ENCODE measurements at places on chromosomes 11 and 22. TPM values are rescaled to one million over a fixed set of nuclear protein-coding genes. Genes with fewer than 3 reads are reported as not detected.

The FOLR3 gene
- 5.1 TPM for total RNA-seq

The TRMU gene
- total RNA-seq, result 42.3 TPM

The PGR gene
- 8.8 TPM for total RNA-seq

DNA sequence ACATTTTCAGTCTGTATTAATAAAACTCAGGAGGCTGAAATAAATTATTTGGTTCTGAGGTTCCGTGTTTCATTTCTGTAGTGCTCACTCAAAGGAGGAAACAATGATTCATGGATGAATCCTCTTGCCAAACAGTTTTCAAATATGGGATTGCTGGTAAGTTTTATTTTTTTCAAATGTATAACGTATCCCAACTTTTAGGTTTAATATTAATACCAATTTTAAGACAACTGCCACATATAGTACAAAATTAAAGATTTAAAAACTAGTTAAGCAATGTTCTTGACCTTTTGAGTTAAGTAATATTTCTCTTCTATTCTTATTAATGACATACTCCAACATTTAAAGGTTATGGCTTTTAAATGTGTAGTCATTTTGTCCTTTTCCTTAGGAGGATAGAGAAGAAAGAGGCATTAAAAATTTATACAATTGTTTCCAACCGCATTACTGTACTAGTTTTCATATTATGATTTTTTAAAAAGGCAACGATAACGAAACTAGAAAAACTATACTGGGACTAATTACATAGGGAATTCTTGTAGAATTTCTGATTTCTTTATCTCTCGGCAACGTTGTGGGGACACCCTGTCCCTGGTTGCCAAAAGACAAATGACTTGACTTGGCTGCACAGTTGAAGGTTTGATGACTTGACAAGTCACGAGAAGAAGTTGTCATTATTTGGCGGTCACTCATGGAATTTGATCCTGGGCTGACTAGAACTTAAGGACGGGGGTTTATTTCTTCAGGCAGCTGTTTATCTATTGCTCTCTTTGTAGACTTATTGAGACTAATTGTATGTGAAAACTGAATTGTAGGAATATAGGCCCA lies 69.1 kb upstream of the ADSL start:
- peak overlapping the region; percentile 50 for H3K27ac ChIP-seq
- DNase-seq, result peak; percentile 62
- peaks cover 17% of the 10 kb centered on the region for H3K4me1 ChIP-seq
- H3K4me3 ChIP-seq, result no peak overlapping the region
- no peaks in the 10 kb centered on the region for H3K36me3 ChIP-seq
- H3K27me3 ChIP-seq, result no peaks in the 10 kb centered on the region

GRCh38 chr22:35089139-35089538 lies 23.2 kb downstream of the ISX start:
- no peaks in the 10 kb centered on the region for H3K4me1 ChIP-seq
- DNase-seq, result no peak
- H3K4me3 ChIP-seq, result no peak overlapping the region
- H3K27me3 ChIP-seq, result no peaks in the 10 kb centered on the region
- no peaks in the 10 kb centered on the region for H3K36me3 ChIP-seq

- no peak overlapping the region for H3K27ac ChIP-seq
- peaks cover 5% of the 10 kb centered on the region for H3K4me1 ChIP-seq
- no peaks in the 10 kb centered on the region for H3K27me3 ChIP-seq
- no peak overlapping the region for H3K4me3 ChIP-seq
- DNase-seq, result no peak
- H3K36me3 ChIP-seq, result no peaks in the 10 kb centered on the region
Observed at GRCh38 chr22:41521126-41521525, 23.1 kb downstream of the POLR3H start.

DNA sequence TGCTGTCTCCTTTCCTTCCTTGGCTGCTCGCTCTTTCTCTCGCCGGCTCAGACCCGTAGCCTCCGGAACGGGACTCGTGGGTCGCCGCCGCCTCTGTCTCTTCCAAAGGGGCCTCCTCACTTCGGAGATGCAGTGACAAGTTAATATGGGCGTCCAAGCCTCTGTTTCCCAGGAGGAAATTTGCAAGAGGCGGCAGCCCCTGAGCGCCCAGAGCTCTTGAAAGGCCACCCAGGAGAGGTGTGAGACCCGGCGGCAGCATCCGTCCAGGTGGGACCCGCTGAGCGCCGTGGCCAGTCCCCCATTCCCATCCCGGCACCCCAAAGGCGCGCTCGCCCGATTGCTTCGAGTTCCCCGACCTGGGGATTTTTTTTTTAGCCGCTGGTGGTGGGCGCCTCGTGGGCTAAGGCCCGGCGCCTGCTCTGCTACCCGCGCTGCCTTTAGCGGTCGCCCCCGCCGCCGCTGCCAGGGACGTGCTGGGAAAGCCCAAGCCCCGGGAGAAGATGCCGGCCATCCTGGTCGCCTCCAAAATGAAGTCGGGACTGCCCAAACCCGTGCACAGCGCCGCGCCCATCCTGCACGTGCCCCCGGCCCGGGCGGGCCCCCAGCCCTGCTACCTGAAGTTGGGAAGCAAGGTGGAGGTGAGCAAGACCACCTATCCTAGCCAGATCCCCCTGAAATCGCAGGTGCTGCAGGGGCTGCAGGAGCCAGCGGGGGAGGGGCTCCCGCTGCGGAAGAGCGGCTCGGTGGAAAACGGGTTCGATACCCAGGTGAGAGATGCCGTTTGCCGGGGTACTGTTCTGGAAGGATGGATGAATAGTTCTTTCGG lies 772 bp downstream of the NAV2 start:
- H3K27ac ChIP-seq, result peak overlapping the region; percentile 72
- DNase-seq, result peak; percentile 26
- peak overlapping the region; percentile 59 for H3K4me3 ChIP-seq

DNA sequence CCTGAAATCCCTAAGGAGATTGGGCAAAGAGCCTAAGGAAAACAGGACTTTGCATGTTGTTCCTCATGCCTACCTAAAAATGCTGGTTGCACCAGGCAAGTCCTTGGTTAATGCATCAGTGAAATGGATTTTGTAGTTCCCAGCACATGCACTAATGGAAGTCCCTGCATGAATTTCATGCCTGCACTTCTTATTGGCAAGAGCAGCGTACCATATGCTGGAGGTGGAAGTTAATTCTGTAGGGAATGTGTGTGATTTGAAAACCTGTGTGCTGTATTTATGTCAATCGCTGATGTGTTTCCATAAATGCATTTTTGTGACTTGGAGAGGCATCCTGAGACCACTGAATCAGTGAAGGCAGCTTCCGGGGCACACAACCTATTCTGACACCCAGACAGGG lies 140.3 kb upstream of the MTNR1B start:
- DNase-seq, result no peak
- H3K27ac ChIP-seq, result no peak overlapping the region
- H3K36me3 ChIP-seq, result no peaks in the 10 kb centered on the region

Data from lung (tissue), 17 donors.